ENCODE measurements at places on chromosomes 16 and 17.
A peak's percentile ranks its signal among the peaks of the same experiment; 100 is the strongest.

DNA sequence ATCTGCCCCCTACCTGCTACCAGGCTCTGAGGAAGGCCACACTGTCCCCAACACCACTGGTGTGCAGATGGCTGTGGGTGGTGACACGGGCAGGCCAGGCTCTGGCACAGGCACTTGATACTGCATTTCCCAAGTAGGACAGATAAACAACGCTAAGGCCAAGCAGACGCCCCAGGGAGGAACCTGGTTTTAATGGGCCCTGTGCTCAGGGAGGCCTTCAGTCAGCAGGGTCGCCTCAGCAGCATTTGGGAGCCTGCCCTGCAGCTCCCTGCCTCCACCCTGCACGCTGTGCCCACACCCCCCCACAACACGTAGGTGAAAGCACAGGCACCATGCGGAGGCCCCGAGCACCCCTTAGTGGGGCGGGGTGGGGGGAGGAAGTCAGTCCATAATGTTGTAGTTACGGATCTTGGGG is 3.3 kb upstream of the FASN start:
- no peak for DNase-seq

- DNase-seq, result no peak
Observed at GRCh38 chr17:79677646-79678045, 53.1 kb upstream of the ENPP7 start.

DNA sequence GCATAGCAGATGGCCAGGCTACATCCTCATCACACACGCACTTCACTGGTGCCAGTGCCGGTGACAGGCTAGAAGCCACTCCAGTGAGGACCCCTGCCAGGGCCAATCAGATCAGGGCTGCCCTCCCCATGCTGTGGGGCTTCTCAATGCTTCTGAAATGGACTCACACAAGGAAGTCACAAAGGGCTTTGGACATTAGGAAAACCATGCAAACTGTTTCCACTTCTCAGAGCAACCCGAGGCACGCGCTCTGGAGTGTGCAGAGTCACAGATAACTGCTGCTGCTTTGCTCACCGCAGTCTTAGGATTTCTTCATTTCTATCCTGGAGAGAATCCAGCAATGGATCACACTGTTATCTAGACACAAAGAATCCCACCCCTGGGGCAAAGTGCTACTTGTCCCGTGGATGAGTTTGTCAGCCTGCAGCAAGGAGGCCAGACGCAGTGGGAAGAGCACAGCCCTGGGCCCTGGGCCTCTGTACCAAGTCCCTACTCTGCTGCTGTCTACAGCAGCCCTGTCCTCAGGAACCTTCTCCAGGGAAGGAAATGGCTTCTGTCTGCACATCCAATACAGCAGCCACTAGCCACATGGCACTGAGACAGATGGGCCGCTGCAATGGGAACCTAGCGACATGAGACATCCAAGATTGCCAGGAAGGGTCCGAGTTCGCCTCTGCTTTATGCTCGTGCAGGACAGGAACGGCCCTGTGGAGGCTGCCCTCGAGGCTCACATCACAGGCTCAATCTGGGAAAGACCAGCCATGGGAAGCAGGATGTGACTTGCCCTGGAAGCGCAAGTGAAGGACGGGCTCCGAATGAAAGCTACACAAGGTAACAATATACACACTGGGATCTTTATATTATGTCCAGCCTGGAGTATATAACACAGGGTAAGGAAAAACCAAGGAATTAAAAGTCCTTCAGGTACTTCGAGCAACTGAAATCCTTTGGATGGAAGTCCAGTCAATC is 169.3 kb downstream of the ZFHX3 start:
- DNase-seq, result no peak

- DNase-seq, result no peak
Observed at GRCh38 chr17:62745806-62746205, 62.3 kb downstream of the MARCHF10 start.

DNA sequence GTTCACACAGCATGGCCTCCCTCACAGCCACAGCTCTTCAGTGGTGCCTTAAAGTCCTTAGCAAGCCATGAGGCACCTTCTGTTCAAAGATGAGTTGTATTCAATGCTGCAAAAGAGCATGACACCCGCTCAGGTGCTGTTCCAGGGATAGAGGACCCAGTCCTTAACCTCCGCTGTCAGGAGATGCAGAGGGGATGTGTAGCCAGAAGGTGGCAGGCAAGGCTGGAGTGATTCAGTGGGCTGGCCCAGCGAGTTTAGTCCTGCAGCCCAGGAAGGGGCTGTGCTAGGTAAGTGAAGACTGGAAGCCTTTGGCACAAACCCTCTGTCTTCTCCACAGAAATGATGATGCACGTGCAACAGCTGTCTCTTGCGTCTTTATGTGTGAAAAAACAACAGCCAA is 25.0 kb upstream of the ADAM11 start:
- DNase-seq, result no peak

GRCh38 chr17:67107811-67108775 is 63.7 kb downstream of the CACNG1 start:
- peak; percentile 36 for DNase-seq

- no peak for DNase-seq
Observed at GRCh38 chr17:7577327-7578199, 1.9 kb upstream of the CD68 start.

DNA sequence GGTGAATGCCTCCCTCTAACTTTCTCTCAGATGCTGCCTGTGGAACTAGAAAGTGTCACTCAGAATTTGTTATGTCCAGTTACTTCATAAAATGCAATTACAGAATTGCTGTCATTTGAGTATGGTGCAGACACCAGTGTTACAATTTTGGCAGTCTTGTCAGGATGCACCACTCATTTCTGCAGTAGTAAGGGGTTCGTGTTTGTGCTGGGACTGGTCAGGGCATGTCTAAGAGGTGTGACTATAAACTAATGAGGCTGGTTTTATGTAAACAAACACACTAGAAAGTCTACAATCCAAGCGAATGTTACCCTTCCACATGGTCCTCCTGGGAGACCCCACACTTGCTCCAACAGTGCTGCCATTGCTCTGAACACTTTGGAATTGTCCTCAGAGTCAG is 206.2 kb downstream of the ANKFN1 start:
- no peak for DNase-seq

DNA sequence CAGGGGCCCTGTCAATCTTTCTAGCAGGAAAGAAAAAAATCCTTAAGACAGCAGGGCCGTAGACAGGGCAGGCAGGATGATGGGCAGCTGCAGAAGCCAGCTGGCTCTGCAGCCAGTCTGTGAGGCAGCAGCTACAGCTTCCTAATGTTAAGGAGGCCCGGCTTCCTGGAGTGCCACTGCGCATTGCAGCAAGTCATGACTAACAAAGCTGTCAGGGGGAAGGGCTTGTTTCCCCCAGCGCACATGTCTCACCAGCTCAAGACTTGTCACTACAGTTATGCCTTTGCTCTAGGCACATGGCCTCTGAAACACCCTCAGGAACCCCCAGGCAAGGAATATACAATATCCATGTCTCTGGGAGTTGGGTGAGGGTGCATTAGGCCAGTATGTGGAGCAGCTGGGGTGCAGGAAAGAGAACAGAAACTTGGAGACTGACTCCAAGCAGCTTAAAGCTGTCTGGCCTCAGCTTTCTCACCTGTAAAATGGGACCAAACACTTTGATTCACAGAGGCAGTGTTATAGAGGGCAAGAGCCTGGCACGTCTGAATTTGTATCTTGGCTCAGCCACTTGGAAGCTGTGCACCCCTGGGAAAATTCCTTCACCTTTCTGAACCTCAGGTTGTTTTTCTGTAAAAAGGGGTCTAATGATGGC is 220.0 kb downstream of the HAPSTR1 start:
- no peak for DNase-seq

DNA sequence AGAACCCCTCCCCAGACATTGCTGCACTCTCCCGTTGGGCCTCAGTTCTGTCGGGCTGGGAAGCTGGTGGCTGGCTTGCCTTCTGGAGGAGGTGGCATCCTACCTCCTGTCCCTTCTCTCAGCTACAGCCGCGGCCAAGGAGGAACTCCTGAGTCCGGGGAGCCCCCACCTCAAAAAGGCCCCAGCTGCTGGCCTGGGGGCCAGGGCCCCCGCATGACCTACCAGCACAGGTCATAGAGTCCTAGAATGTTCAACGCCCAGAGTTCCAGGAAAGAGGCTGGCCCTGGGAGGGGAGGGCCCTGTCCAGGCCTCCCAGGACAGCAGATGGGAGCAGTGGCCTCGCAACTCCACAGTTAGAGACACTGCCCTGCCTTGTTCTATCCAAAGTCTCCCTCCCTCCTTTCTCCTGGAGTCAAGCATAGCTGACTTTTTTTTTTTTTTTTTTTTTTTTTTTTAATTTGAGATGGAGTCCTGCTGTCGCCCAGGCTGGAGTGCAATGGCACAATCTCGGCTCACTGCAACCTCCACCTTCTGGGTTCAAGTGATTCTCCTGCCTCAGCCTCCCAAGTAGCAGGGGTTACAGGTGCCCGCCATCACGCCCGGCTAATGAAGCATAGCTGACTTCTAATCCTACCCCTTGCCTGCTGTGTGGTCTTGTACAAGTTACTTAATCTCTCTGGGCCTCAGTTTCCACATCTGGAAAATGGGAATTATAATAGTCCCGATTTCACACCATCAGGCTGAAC is 7.1 kb downstream of the CARHSP1 start:
- DNase-seq, result no peak

DNA sequence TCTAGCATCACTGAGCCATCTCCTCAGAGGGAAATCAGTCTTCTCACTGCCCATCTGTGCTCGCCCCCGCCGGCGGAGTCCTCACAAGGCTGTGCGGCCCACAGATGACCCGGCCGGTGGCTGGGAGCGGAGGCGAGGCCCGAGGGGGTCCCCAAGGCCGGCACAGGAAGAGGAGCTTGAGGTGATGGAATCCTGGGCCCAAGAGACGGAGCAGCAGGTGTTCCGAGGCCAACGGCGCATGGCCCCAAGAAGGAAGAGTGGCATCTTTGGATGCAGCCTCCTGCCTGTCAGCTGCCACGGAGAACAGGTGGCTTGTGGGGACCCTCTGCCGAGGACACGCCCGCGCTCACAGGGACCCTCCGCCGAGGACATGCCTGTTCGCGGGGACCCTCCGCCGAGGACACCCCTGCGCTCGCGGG is 72.7 kb upstream of the GNG13 start:
- DNase-seq, result no peak

GRCh38 chr16:11131706-11132105 is 124.3 kb downstream of the SOCS1 start:
- DNase-seq, result no peak

- no peak for DNase-seq
Observed at GRCh38 chr16:58119509-58119845, 9.7 kb downstream of the CFAP20 start.
